T-cell (primary cell): ENCODE measurements at places on chromosomes 11 and 22.

- no peak for DNase-seq
Observed at GRCh38 chr11:78223320-78223954, 34.7 kb downstream of the USP35 start.

- no peak for DNase-seq
Observed at GRCh38 chr11:87223816-87224215, 186.1 kb downstream of the TMEM135 start.

- no peak for DNase-seq
Observed at GRCh38 chr22:30860176-30861105, 108.1 kb downstream of the MORC2 start.

GRCh38 chr11:59078435-59078834 lies 7.7 kb upstream of the GLYATL1B start:
- no peak for DNase-seq

DNA sequence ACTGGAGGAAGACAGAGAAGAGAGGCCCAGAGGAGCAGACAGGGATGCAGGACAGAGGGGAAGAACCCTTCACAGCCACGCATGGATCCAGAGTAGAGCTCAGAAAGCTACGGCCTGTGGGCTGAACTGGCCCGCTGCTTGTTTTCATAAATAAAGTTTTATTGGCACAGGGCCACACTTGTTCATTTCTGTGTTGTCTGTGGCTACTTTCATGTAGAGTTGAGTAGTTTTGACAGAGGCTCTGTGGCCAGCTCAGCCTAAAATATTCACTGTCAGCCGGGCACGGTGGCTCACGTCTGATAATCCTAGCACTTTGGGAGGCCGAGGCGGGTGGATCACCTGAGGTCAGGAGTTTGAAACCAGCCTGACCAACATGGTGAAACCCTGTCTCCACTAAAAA lies 26.2 kb upstream of the GAL start:
- DNase-seq = no peak

GRCh38 chr11:131973061-131973460 lies 602.6 kb downstream of the NTM start:
- no peak for DNase-seq

DNA sequence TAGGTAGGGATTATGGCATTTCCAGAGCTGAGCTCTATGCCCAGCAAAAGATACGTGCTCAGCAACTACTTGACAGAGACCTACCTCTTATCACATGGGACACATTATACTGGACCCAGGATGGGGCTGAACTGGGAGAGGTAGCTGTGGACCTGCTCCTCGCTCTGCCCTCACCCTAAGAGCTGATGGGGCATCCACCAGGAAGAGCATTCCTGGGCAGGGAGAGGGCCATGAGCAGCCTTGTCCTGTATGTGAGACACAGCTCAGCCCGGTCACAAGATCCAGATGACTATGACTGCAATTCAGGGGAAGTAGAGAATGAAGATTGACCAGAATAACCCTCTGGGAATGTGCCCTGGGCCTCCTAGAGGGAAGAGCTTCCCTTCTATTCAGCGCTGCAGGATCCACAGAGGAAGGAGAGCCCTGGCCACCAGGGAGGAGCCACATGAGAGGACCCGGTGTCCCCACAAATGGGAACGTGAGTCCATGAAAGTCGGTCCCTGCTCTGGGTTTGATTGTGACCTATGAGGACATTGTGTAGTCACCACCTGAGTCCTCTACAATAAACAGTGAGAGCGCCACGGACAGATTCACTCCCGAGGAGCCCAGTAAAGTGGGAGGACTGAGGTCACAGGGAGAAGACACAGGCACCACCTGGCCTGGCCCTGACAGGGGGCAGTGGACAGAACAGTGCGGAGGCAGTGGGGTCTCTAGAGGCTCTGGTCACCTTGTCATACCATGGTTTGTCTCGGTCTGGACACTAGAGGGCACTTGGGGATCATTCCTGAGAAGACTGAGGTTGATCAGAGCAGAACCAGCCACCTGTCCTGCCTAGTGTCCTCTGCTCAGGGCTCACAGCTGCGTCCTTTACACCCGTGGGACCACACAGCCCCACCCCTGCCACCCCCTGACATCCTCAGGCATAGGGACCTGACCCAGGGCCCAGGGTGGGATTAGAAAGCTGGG lies 99.5 kb downstream of the ZNF280B start:
- no peak for DNase-seq

DNA sequence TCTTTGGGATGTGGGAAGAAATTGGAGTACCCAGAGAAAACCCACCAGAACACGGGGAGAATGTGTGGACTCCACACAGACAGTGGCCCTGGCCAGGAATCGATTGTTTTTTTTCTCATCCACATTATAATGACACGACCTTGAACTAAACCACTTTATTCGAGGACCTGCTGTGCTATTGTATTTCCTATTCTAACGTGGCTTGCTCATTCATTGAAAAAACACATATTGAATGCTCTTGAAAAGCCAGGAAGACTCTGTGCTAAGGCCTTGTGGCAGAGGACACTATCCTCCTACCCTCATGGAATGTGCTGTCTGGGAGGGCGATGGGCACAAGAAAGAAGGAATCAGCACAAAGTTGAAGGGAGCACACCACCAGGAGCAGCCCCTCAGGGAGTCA lies 9.1 kb upstream of the SREBF2 start:
- DNase-seq = no peak

DNA sequence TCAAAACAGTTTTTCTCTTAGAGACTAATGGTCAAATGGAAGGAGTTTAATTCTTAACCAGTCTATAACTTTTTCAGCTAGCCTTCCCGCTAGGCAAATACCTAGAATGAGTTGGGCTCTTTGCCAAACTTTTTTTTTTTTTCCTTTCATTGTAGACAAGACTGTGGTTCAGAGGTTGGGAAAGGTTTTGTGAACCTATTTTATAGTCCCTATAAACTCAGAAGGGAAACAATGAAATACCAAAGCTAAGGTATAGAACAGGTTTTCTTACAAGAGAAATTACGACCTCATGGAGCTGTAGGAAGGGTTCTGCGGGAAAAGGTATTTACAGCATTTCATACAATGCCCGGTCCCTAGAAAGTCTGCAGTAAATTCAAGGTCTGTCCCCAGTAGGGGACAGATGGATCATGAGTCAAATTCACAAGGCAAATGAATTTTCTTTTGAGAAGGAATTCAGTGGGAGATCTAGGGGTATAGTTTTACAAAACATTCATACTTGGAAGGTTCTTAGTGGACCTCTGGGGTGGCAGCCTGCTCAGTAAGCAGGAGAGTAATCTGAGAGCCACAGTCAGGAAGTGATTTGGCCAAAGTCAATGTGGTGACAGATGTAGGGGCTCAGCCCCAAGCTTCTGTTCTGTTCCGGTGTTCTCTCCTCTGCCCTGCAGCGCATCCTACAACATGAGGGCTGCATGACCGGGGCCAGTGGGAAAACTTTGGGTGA lies 146.8 kb downstream of the DBX1 start:
- no peak for DNase-seq

GRCh38 chr11:20161923-20162744 lies 1.9 kb upstream of the DBX1 start:
- no peak for DNase-seq

- no peak for DNase-seq
Observed at GRCh38 chr11:74162681-74163467, 7.9 kb downstream of the C2CD3 start.

DNA sequence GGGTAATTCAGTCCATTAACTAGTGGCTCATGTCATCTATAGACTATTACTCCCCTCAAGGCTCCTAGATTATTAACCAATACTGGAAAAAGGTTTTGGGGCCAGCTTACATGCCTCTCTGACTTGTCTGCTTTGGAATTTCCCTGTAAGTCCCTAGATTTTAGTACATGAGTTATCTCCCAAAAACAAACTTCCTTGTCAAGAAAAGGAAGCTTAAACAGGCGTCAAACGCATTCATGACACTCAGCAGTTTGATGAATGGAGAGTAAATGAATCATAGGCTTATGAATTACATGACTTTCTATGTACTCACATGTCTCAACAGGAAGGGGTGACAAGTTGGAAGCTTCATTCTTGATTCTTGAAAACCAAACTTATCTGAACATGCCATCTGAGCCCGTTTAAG lies 70.8 kb downstream of the BLID start:
- no peak for DNase-seq
